SHP77 treated with DMSO at 0.1 percent for 48 hours (cell line): ENCODE measurements at places on chromosomes 3 and 15.

DNA sequence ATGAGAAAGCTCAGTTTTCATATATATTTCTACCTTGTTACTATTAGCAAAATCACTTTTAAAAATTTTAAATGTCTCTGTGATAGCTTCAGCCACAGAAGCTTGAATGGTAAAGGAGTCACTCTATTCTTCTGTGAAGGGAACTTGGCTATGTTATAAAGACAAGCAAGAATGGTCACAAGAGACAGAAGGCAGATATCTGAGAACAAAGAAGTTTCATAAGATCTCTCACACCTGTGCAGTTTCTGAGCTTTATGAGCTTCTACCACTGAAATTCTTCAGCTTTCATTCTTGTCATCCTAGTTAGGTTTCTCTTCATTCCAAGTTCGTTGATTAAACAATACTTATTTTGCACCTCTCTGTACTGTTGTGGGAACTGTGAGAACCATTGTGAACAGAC, 853.4 kb downstream of the IGSF11 start:
- no peak for DNase-seq

DNA sequence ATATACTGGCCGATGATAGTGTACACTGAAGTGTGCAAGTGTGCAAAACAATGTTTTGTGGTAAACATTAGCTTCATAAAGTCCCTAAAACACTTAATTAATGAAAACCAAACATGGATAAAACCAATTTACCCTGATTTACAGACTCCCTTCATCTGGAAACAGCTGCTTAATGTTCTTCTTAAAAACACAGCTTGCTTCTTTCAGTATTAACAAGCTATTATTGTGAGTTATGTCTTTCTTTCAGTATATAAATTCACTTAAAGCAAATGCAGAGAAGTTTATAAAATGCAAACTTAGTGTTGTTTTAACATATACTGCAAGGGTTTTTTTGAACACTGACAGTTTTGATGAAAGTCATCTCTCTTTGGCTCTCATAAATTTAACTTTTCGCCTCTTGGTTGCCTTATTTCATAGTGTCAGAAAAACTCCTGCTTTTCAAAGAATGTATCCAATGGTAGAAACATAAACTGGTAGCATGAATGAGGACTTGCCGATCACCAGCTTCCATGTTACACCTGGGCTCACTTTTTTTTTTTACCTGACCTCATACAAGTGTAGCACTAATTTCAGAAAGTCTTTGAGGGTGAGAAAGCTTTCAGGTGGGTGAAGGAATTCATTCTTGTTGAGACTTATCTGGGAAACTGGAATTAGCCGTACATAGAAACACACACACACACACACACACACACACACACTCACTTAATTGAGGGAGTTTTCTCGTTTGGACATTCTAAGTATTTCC, 532.2 kb downstream of the ROBO2 start:
- DNase-seq = no peak

- no peak for DNase-seq
Observed at GRCh38 chr3:133750259-133750656, 4.1 kb downstream of the TF start.

DNA sequence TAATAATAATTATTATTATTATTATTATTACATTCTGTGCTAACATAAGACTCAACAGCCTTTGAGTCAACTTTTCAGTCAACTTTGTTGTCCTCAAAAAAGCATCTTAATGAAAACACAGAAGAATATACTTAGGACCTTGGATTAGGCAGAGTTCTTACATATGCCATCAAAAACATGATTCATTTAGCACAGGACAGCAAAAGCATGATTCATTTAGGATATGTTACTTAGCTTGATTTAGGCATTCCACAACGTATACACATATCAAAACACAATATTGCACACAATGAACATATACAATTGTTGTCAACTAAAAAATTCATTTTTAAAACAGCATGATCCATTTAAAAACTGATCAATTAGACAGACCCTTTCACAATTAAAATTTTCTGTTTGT, 213.0 kb downstream of the FMN1 start:
- no peak for DNase-seq

DNA sequence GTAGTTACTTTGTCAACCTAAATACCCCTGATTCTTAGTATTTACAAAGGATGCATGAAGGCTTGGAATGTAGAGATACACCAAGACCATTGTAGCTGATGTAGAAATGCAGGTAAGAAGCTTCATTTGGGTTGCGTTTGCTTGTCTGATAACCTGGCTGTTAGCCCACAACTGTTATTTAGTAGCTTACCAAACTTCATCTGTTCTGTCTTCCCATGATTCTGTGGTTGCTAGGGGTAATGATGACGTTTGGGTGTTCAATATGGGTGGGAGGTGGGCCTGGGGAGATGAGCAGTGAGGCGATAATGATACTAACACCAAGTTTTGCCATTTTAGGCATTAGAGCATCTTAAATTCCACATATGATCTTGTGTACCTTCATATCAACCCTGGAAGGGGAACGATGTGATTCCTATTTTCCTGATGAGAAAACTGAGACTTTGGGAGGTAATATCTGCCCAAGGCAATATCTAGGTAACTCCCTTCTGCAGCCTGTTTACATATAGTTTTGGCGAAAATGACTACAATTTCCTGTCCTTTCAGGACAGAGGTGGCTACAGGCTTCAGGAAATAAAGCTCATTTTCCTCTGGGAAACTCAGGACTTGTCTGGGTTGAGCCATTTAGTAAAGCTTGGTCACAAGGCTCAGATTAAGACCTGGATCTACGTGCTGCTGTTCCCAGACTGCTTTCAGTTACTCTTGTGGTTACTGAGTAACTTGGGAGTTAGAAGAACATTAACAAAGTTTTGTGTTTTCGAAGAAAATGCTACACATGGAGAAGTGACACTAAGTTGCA, 26.8 kb downstream of the FNDC3B start:
- no peak for DNase-seq

DNA sequence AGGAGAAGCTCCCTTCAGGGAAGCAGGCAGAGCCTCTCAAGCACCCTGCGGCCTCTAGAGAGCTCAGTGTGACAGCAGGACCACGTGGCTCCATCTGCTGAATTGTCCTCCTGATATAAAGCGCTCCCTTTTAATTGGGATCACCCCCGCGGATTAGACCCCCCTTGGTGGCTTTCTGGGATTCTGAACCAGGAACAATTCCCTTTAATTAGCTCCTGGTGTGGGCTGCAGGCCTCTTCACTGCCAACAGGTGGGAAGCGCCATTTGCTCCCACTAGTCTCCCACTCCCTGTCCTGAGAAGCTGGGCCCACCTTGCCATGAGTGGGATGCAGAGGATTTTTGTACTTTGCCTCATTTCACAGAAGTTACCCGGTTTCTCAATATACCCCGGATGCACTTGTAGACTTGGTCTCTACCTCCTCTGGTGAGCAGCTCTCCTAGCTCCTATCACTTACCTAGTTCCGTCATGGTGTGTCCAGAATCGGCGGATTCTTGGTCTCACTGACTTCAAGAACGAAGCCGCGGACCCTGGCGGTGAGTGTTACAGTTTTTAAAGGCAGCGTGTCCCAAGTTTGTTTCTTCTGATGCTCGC, 592 bp downstream of the PGPEP1L start:
- no peak for DNase-seq

GRCh38 chr3:13536832-13537231, 12.1 kb upstream of the FBLN2 start:
- DNase-seq = no peak

DNA sequence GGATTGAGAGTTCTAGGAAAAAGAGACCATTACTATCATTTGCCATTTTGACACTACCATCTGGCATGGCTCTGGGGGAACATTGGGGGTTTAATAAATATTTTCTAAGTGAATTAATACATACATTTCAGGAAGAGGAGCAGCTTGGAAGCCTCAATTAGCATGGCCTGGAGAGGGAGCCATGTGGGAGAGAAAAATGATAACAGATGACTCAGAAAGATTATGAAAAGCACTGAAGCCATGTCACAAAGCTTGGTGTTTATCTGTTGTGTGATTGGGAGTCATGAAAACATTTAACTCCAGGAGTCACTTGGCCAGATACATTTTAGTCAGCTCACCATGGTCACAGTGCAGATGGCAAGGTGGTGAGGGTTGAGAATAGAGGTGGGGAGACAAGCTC, 121.0 kb downstream of the SSR3 start:
- no peak for DNase-seq

DNA sequence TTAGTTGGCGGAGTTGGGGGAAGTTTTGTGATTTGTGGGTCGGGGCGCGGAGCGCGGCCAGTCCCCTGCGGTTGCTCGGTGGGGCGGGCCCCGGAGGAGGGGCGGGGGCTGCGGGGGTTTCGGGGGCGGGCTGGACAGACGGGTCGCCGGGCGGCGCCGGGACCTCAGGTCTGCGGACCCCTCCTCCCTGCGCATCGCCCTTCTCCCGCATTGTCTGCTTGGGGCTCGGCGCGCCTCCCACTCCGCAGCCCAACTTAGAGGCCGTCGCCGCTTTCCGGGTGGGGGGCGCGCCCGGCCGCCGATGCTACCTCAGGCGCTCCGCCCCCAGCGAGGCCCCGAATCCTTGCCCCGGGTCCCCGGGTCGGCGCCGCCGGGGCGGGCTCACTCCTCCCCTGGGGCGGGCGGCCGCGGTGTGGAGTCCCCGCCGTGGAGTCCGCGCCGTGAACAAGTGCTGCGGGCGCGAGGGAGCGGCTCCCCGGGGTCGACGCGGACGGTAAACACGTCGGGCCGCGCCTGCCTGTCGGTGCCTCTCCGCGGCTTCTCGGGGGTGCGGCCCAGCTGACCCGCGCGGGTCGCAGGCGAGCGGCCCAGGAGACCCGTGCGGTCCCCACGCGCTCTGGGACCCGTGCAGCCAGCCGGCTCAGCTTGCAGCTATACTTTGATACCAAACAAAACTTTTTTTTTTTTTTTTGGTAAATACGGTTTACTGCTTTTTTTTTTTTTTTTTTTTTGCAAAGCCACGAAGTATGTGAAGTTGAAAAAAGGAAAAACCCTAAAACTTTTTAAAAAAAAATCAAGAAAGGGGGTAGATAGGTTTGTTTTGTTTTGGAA, 624 bp downstream of the AKAP13 start:
- DNase-seq = no peak

GRCh38 chr3:142940472-142940871, 23.0 kb downstream of the PAQR9 start:
- DNase-seq = no peak

DNA sequence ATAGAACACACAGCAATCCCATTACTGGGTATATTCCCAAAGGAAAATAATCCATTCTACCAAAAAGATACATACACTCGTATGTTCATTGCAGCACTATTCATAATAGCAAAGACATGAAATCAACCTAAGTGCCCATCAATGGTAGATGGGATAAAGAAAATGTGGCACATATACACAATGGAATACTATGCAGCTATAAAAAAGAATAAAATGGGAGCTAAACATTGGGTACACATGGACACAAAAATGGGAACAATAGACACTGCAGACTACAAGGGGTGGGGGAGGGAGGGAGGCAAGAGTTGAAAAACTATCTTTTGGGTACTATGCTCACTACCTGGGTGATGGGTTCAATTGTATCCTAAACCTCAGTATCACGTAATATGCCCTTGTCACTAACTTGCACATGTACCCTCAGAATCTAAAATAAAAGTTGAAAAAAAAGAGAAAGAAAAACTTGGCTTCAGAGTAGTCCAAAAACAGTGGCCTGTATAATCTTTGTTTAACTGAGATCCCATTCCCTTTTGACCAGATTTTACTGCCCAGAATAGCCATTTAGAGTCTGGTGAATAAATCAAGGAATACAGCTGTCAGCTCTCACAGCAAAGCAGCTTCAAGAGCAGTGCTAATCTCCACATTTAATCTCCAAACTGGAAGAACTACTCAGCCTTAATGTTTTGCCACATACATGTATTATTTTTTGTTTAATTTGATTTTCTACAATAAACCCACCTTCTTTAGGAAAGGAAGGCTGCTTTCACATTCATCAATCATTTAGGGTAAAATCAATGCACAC, 54.5 kb upstream of the XRN1 start:
- no peak for DNase-seq

- no peak for DNase-seq
Observed at GRCh38 chr3:192212335-192212734, 515.0 kb downstream of the FGF12 start.

DNA sequence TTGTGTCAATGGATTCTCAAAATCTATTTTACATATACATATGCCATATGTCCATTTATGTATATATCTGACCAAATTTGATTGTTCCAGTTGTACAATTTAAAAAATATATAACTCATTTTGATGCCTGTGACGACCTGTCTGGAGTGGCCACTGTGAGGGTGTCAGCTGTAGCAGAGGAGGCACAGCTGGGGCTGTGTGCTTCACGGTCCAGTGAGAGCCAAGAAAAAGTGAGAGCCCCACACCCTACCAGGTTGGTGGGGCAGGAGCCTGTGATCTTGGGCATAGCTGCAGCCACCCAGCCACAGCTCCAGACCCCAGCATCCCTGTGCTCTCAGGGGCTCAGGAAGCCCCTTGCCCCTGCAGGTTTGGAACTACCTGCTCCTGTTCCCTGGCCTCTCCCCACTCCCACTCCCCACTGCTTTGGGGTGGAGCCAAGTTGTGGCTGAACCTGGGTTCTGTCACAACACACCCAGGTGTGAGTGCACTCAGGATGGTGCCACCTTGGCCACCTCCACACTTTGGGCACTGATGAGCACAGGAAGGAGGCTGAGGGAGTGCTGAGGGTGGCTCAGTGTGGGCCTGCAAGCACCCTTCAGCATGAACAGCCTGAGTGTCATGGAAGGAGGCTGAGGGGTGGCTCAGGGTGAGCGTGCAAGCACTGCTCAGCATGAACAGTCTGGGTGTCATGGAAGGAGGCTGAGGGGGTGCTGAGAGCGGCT, 161.1 kb upstream of the ROBO1 start:
- no peak for DNase-seq

- DNase-seq = peak; percentile 72
Observed at GRCh38 chr3:152302521-152303021, 33.8 kb downstream of the MBNL1 start.

- no peak for DNase-seq
Observed at GRCh38 chr3:103181160-103181559, 746.3 kb downstream of the ZPLD1 start.

DNA sequence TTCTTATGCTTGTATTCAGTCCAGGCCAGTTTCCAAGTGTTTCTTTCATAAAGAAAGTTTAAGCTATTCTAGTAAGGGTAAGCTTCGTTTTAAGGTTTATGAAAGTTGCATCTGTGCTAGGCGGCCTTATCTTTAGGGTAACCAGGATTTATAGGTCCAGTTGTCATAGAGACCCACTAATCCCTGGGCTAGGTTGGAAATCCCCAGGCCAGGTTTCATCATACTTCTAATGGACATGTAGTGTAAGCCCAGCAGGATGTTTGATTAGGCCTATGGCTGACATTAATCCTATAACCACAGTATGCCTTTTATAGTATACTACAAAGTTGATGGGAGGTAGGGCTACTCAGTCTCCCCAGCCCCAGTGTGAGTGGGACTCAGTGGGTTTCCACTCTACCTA, 312.4 kb downstream of the CACNA2D3 start:
- no peak for DNase-seq

DNA sequence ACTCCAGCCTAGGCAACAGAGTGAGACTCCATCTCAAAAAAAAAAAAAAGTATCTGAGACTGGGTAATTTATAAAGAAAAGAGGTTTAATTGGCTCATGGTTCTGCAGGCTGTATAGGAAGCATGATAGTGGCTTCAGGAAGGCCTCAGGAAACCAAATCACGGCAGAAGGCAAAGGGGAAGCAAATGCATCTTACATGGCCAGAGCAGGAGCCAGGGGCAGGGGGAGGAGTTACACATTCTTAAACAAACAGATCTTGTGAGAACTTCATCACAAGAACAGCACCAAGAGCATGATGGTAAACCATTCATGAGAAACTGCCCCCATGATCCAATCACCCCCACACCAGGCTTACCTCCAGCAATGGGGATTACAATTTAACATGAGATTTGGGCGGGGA, 37.2 kb downstream of the ACAP2 start:
- DNase-seq = no peak

- DNase-seq = no peak
Observed at GRCh38 chr3:194375473-194376240, 6.1 kb upstream of the LRRC15 start.
